ENCODE measurements at places on chromosomes 6 and 20.

DNA sequence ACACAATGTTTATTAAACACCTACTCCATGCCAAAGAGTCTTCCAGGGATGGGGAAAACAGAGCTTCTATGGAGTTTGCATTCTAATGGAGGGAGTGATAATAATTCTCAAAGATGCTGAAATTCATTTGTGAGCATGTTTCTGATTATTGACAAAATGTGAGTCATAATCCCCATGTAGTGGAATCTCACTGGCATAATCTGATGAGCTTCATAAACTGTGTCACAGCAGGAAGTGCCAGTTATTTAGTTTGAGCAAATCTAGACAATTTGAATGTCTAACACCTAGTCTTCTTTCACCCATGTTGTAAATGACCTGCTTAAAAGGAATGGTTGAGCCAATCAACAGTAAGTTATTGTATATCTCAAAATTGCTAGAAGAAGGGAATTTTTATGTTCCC is 95.1 kb downstream of the KCNQ5 start:
- DNase-seq = no peak

DNA sequence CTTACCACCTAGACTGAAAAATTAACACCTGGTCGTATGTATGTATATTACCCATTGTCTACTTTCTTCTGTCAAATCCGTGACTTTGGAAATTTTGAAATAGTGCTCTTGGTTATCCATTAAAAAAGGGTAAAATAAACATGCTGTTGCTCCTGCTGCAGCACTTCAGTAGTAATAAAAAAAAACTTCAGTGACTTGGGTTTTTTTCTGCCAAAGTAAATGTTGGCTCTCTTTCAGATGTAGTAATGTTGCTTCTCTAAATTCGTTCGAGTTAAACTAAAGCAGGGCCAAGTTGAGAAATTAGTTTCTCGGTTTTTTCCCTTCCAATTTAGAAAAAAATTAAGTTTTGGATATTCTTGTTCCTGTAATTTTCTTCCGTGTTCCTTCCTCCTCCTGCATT is 34.2 kb downstream of the JARID2 start:
- DNase-seq = no peak

DNA sequence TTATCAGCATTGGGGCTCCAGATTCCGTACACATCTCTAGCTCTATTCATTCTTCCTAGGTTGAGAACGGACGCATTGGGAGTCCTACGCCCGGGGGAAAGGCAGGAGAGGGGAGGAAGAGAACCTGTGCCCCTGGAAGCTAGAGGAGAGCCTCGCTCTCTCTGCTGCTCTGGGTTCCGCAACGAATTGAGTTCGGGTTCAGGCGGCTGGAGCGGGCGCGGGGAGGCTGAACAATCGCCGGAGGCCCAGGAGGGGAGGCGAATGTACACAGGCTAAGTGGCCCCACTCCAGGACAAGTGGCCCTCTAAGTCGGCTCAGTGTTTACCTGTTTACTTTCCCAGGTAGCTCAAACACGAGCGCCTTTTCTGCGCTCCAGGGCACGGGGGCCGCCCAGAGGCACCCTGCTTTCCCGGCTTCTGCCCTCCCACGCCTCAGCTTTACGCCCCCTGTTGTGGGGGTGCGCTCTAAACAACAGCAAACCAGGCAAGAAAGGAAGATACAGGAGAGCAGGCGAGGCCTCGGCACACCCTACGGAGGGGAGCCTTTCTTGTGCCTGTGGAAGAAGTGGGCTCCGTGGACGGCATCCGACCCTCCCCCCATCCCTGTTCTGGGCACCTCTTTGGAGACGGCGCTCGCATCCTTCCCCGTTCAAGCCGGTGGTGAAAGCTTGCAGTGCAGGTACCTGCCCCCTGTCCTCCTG is 4.6 kb upstream of the NKX2-2 start:
- no peak for DNase-seq

DNA sequence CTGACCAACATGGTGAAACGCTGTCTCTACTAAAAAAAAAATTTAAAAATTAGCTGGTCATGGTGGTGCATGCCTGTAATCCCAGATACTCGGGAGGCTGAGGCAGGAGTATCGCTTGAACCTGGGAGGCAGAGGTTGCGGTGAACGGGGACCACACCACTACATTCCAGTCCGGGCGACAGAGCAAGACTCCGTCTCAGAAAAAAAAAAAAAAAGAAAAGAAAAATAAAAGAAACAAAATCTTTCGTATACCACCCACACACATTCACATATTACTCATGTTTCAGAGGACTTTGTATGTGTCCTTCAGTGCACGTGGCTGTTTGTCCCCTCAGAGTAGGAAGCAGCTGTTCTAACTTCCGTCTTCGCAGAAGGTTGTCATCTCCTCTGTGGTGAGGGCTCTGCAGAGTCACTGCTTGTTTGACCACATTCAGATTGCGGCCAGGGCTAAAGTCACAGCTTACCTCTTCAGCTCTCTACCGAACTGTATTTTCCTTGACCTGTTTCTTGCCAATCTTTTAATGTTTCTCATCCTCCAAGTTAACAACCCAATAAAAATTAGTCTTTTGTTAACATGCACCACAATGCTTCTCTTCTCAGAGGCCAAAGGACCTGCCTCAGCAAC is 36.6 kb upstream of the HIVEP1 start:
- DNase-seq = no peak

DNA sequence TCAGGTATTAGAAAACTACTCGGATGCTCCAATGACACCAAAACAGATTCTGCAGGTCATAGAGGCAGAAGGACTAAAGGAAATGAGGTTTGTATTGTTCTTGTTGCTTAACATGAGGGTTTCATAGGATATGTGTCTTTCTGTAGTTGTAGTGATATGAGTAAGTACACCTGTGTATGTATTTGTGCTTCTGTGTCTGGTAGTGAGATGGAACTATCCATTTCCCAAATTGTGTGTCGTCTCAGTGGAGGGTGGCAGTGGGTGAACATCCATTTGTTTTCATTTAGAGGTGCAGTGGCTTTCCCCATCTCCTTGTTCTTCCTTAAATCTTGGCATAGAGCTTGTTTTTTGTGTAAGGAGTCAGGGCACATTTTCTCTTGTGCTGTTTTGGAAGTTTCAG is 8.2 kb downstream of the ASXL1 start:
- no peak for DNase-seq

DNA sequence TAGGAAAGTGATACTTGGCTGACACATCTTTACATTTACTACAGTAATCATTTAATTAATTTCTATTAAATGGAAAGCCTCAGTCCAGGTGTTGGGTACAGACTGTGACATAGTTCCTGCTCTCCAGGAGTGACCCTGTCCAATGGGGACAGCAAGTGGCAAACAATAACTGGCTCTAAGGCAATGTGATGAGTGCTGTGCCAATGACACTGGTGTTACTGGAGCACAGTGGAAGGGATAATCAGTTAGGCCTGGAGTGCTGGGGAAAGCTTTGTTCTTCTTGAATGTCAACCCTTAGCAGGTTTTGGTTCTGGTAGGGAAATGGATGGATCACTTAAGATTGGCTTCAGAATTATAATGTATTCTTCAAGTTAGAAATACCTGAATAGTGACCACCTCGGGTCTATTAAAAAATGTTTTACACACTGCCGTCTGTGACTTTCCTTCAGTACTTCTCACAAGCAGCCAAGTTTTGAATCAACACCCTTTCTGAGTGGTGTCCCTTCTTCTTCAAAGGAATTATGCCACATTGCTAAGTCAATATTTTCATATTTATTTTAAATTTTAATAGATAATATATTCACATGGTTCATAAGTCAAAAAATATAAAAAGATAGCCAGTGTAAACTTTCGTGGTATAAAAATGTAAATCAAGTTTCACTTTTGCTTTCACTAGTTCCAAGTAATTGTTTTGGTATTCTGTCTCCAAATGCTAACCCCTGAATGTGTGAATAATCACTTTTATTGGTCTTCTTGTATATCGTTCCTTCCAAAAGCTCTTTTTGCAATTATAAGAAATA is 9.6 kb downstream of the CMTR1 start:
- no peak for DNase-seq

GRCh38 chr20:4894981-4895381 is 106.3 kb downstream of the SLC23A2 start:
- no peak for DNase-seq

DNA sequence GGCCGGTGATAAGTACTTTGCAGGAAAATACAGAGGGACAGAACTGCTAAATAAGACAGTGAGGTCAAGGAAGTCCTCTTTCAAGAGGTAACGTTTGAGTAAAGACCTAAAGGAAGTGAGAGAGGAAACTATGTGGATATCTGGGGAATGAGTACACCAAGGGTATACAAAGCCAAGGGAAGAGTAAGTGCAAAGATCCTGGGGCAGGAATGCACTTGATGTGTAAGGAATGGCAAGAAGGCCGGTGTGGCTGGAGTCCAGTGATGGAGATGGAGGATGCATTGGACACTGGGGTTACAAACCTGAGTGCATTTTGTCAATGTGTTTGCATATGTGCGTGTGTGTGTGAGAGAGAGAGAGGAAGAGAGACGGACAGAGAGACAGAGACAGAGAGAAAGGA is 32.1 kb upstream of the TGM2 start:
- no peak for DNase-seq

GRCh38 chr6:119256978-119257462 is 92.5 kb downstream of the MAN1A1 start:
- no peak for DNase-seq

DNA sequence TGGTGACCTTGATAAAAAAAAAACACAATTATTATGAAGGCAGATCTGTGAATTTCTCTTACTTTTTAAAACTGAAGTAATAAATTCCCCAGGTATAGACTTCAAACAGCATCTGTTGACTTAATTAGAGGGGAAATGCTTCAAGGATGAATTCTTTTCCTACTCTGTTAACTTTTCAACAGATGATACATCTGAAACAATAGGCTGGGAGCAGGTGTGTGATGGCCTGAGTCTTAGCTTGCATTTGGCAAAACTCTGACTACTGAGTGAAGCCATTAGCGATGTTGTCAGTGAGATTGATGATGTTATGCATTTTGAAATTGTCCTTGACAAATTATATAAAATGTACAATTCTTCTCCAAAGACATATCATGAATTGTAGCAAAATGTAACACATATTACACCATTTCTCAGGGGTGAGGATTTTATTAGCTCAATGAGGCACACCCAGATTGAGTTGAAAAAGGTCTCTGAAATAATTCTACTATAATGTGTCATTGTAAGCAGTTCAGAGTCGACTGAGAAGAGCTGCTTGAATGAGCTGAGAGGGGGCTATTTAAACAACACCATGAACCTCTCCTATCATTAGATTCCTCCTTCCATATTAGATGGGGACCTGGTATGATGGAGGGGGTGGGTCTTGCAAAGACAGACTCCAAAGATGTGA is 39.6 kb upstream of the OGFRL1 start:
- no peak for DNase-seq

DNA sequence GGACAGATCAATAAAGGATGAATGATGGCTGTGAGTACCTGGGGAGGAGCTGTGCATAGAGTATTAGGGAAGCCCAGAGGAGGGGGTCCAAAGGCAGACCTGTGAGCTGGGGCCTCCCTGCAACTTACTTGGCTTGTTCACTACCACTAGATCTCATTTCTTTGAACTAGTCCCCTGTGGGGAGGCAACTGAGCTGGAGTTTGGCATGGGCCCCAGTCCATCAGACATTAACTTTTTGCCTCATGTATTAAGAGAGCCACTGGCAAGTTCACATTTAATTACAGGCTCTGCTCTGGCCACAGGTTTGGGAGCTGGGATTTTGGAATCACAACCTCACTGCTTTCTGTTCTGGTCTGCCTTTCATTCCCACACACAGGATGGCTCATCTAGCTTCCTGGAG is 254.1 kb downstream of the PRL start:
- DNase-seq = no peak

DNA sequence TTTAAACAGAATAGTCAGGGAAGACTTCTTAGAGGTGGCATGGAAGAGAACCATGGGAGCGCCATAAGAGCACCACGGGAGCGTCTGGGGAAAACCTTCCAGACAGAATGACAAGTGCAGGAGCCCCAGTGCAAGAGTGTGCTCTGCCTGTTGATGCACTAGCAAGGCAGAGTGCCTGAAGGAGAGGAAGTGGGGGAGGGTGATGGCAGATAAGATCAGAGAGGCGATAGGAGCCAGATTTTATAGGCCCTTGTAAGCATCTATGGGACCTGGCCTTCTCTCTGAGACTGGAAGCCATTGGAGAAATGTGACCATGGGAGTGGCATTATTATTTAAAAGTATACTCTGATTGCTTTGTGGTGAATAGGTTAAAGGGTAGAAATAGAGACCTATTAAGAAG is 13.1 kb downstream of the FUCA2 start:
- no peak for DNase-seq

DNA sequence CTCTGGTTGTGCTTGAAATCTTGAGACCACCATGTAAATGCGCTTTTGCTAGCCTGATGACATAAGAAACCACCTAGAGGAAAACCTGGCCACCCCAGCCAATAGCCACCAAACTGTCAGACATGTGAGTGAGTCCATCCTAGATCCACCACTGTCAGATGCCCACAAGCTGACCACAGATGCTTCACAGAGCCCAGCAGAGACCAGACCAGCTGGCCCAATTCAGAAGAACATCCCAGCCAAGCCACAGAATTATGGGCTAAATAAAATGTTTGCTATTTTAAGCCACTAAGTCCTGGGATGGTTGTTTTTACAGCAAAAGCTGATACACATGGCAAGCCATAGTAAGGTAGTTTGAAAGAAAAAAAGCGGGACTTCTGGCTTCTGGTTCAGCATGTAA is 425.3 kb downstream of the KIF16B start:
- no peak for DNase-seq

DNA sequence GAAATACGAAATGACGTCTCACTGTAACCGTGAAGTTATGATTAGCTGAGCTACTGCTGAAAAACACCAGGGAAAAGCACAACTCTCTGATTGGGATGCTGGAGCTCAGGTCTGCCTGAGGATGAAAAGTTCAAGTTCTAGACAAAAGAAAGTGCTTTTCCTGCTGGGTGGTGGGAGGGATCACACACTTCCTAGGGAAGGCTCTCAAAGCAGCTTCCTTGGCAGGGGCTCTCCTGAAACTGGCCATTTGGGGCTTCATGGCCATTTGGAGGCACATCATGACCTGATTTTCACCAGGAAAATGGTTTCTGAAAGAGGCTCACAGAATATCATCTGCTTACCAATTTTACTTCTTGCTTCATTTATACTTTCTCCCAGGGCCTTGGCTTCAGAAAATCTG is 97.1 kb upstream of the KCNK16 start:
- DNase-seq = no peak

Measured in activated T-cell treated with anti-CD3 and anti-CD28 coated beads, Interleukin-2, amount 50 U/mL, for 1 hour (primary cell).